ENCODE measurements at places on chromosomes 7 and 10.

DNA sequence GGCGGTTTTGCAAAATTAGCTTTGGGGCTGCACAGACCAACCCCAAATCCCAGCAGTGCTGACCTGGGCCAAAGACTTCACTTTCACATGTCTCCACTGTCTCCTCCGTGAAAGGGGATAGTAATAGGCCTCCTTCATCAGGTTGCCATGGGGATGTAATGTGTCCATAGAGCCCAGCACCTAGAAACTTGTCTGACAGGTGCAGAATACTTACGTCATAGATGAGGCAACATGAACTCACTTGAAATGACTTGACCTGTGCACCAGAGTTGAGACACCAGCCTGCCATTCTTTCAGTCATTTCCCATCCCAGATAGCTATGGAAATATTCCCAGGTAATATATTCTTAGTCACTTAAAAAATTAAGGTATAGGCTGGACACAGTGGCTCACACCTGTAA, 94.2 kb downstream of the INSYN2A start:
- DNase-seq, result no peak

GRCh38 chr10:132533571-132534260, 3.9 kb upstream of the INPP5A start:
- DNase-seq, result no peak

DNA sequence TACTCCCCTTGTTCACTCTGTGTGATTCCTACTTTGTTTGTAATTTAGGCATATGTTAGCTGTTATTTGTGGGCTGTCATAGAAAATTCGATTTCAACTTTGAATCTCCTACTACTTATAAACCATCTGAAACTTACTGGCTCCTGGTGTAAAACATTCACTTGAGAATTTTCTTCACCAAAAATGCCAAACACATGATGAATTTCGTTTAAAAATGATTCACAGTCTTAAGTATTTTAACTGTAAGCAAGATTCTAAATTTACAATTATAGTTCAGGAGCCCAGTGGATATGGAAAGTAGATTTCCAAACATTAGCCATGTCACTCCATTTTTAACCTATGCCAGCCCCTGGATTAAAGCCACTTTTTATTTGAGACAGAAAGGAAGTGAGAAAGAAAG, 3.1 kb downstream of the CPED1 start:
- peak; percentile 77 for DNase-seq

DNA sequence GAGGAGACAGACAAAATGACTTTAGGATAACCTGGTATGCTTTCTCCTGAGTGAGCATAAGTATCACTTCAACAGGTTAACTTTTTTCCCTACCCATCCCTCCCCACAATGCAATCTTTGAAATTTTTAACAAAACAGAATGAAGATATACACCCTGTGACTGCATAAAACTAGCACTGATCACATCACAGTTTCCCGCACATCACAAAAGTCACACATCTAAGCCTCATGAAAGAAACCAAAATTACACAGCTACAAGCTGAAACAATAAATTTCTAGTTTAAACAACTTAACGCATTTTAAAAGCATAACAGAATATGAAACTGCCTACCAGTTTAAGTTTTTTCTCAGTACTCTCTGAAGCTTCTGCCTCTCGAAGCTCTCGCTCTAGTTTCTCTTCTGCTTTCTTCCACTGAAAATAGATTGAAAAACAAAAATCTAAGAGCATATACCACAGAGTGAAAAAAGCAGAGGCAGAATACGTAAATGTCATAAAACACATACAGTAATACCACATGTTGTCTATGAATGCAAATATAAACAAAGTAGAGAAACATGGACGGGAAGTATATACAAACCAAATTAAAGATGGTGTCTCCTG, 18.1 kb downstream of the NOC3L start:
- DNase-seq, result no peak

- DNase-seq, result no peak
Measured at GRCh38 chr10:89627830-89628229, 17.2 kb downstream of the PANK1 start.

GRCh38 chr7:51268859-51269258, 47.8 kb downstream of the COBL start:
- DNase-seq, result no peak

GRCh38 chr7:117972606-117973005, 99.4 kb upstream of the CTTNBP2 start:
- no peak for DNase-seq

GRCh38 chr10:665579-666091, 23.8 kb downstream of the DIP2C start:
- DNase-seq, result no peak

GRCh38 chr10:111116211-111116610, 39.4 kb downstream of the ADRA2A start:
- DNase-seq, result no peak

- DNase-seq, result peak; percentile 26
Measured at GRCh38 chr7:101725921-101726320, 91.5 kb upstream of the CUX1 start.

DNA sequence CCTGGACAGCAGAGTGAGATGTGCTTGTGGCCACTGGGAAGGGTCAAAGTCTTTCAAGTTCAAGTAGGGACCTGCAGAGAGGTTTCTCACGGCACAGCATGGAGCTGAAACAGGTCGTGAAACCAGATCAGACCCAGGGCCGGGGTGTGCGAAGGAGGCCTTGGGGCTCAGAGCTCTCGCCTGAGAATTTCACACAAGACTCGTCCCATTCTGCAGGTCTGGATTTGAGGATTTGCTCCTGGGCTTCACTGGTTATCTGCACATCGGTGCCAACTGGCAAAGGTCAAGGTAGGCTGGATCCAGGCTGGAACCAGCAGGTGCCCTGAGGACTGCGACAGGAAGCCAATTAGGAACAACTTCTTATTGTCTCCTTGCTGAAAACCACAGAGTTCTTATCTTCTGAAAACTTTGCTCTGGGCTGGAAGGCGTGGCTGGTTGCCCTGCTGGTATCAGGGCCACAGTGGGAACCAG, 24.0 kb upstream of the GTF2I start:
- DNase-seq, result no peak

DNA sequence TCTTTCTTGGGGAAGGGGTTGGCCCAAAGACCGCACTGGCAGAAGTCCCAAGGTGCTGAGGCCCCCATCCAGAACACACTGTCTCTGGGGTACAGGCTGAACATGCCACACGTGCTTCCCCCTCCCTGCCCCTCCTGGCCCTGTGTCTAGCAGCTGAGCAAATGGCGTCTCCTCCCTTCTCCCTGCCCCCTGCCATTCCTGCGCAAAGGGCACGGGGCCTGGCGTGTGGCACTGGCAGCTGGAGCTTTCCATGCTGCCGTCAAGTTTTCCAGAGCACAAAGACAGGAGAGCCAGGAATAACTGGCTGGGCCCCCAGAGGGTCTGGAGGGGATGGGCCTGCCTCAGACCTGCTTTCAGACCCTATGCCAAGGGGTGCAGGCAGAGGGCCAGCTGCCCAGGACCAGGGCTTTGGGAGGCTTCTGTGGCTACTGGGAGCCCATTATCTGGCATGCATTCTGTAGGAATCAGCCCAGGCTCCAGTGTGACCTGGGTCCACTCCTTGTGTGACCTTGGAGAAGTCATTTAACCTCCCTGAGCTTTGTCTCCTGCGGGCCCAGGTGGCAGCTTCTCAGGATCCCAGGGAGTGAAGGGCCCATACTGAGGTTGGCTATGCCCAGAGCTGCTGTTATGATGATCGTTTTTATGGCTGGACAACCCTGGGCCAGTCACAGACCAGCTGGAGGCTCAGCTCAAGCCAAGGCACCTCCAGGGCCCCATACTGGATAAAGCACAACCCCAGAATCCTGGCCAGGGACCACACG, 710 bp upstream of the LDB3 start:
- DNase-seq, result no peak

GRCh38 chr10:110843031-110843430, 28.7 kb upstream of the PDCD4 start:
- DNase-seq, result no peak

DNA sequence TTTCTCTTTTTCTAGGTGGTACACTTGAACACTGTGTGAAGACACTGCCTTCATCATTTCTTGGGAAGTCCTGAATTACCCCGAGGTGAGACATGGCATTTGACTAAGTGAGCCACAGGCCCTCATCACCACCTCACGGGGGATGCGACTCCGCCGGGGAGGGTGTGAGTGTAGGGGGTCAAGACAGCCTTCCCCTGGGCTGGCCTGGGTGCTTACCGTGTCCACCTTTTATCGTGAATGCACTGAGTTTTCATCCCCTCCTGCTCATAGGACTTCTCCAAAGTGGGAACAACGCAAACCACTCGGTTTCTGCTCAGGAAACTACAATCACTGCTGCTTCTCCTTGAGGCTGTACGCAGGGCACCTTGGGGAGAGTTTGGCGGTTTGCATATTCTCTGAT, 176.9 kb downstream of the SH2D4B start:
- DNase-seq, result no peak

GRCh38 chr7:28447071-28447470, 34.8 kb downstream of the CREB5 start:
- DNase-seq, result no peak

DNA sequence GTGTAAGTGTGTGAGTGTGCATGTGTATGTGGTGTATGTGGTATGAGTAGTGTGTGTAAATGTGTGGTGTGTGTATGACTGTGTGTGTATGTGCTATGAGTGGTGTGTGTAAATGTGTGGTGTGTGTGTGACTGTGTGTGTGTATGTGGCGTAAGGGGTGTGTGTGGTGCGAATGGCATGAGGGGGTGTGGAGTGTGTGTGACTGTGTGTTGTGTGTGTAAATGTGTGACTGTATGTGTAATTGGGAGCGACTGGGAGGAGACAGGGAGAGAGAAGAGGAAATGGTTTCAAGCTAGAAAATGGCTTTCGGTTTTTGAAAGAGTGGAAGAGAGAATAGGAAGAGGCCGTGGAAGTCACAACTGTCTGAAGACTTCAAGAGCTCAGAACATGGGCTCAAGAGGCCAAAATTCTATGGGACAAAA, 23.6 kb upstream of the GATAD1 start:
- DNase-seq, result no peak

DNA sequence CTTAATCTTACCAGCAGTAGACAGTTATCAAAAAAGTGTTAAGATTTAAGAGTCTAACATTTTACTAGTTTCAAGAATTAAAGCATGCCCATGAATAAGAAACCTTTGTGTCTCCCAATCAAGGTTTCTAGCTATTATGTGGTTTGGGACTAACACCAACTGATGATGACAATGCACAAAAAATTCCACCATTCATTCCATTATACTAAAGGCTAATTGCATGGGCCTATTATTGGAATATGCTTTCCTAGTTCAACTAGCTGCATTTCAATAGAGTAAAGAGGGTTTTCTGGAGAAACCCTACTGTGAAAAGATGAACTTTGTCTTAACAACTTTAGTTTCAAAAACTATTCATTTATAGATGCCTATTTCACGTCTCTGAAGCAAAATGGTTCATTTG, 44.6 kb downstream of the UBE2H start:
- peak; percentile 68 for DNase-seq

GRCh38 chr7:99473315-99473596, 566 bp downstream of the ZNF789 start:
- peak; percentile 78 for DNase-seq

DNA sequence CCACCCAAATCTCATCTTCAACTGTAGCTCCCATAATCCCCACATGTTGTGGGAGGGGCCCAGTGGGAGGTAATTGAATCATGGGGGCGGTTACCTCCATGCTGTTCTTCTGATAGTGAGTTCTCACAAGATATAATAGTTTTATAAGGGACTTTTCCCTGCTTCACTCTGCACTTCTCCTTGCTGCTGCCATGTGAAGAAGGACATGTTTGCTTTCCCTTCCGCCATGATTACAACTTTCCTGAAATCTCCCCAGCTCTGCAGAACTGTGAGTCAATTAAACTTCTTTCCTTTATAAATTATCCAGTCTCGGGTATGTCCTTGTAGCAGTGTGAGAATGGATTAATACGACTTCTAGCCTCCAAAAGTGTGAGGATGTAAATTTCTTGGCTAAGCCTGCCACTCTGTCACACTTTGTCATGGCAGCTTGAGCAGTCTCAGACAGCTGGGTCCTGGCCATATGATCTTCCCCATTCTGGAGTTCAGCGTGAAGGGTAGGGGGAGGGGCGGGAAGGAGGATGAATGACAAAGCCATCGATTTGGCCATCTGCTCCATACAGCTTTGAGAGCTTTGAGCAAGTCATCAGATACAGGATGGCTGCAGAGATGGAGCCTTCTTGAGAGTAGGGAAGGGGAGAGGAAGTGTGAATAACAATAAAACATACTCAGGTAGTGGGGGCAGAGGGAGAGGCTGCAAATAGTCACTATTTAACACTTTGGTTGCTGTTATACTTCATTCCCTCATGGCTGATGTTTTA, 19.1 kb upstream of the INPP5F start:
- no peak for DNase-seq

DNA sequence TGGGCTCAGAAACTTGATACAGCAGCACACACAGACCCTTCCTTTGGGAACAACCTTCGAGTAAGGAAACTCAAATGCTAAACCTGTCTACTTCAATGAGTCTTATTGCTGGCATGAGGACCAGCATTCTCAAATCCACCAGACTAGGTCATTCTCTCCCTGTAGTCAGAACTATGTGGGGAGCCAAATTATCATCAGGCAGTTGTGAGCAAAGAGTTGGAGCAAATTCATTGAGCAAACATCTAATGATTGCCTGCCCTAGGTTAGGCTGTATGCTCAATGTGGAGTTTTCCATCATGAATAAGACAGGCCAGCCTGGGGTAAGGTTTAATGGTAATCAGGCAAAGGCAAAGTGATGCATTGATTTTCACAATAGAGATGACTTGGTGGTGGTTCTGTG, 3.6 kb downstream of the EPDR1 start:
- DNase-seq, result no peak

GRCh38 chr7:37285706-37286453, 162.8 kb downstream of the ELMO1 start:
- DNase-seq, result no peak

DNA sequence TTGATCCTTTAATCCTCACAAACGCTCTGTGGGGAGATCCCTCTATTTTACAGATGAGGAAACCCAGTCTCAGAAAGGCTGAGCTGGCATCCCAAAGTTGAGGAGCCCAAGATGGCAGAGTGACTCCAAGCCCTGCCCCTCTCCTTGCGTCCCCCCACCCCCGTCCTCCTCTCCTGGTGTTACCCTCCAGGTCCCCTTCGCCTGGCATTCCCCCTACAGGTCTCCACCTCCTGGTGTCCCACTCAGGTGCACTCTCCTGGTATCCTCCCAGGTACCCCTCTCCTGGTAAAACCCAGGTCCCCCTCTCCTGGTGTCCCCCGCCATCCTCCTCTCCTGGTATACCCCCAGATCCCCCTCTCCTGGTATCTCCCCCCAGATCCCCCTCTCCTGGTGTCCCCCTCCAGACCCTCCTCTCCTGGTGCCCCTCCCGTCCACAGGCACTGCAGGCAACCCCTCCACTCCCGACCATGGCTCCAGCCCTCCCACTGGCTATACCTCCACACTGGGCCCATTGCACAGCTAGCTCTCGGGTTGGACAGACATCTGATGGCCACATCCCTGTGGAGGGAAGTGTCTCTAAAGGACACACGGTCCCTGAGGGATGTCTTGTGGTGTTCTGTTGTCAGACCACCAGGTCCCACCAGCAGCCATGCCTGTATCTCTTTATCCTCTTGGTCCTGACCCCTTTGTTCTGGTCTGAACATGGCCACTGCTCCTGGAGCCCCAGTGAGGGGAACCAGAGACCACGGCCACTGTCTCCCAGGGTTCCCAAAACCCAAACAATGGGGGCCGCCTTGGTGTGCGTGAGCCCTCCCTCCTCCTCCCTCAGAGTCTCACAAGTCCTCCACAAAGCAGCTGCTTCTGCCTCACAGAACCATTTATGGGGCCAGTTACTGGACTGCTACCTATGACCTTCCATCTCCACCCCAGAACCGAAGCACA, 37.2 kb downstream of the CALML3 start:
- DNase-seq, result no peak

GRCh38 chr10:110252151-110252550, 44.7 kb downstream of the MXI1 start:
- DNase-seq, result no peak
